ENCODE measurements at places on chromosomes 3 and 15.

- DNase-seq: no peak
Observed at GRCh38 chr15:61755467-61755866, 304.8 kb downstream of the VPS13C start.

GRCh38 chr15:80060356-80061006 is 1.0 kb downstream of the ZFAND6 start:
- no peak for DNase-seq

DNA sequence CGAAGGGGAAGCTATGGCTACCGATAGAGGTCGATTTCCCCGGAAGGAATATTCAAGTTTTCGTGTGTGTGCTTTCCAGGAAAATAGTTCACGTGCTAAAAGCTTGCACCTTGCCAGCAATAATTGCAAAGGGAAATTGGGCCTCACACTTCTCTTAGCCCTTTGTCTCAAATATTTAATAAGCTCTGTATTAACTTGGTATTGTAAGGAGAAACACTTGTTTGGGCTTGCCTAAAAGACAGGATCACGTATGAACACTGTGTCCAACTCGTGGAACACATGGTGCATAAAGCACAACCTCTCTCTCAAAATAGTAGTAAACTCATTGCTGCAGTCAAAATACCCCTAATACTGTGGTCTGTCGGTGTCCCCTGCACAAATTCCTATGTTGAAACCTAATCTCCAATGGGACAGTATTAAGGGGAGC is 352 bp upstream of the TMF1 start:
- DNase-seq: no peak

DNA sequence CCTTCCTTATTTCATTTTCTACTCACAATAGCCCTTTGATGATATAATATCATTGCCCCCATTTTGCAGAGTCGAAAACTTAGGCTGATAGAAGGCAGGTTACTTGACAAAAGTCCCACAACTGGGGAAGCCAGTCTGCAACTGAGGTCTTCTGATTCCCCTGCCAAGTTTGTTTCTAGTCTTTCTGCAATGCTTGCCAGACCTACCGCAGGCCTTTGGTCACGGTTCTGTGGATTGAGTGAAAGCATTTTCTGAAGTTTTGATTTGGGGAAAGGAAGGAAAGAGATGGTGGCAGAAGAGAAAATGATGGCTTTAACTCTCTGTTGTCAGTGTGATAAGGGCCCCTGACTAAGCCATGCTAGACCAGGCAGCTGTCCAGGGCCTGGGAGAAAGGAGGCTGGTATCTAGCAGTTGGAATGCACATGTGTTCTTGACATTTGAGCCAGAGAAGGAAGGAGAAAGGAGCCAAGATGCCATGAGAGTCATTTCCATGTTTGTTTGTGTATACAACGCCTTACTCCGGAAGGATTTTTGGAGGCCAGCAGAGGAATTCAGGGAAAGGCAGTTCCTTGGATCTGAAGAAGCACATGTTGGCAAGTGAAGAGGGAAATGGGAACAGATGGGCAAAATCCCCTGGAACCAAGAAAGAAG is 29.9 kb downstream of the FAH start:
- DNase-seq: peak; percentile 90

DNA sequence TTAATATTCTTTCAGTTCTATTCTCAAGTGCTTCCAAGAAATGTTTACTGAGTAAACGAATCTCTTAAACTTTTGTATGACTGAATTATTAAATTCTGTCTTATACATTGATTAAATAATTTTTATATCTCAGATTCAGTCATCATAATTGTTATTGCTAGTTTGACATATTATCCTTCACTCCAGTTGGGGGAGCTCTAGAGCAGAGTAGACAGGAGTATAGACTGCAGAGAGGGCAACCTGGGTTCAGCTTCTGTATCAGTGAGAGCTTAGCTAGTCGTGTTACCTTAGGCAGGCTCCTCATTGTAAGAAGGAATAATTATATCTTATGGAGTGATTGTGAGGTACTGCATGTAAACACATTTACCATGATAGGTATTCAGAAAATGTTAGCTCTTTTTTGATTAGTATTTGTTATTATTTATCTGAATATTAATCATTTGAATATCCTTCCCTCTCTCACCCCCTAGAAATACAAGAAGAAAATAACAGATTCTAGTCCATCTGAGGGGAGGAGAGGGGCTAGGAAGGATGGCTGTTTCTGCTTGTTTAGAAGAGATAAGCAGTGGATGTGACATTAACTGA is 31.0 kb upstream of the ZCWPW2 start:
- DNase-seq: no peak

All from HFF-Myc (cell line).